ENCODE measurements at places on chromosomes 13 and 19.
A peak's percentile ranks its signal among the peaks of the same experiment; 100 is the strongest.

- no peak for DNase-seq
Measured at GRCh38 chr13:43061496-43062280, 38.3 kb downstream of the DNAJC15 start.

DNA sequence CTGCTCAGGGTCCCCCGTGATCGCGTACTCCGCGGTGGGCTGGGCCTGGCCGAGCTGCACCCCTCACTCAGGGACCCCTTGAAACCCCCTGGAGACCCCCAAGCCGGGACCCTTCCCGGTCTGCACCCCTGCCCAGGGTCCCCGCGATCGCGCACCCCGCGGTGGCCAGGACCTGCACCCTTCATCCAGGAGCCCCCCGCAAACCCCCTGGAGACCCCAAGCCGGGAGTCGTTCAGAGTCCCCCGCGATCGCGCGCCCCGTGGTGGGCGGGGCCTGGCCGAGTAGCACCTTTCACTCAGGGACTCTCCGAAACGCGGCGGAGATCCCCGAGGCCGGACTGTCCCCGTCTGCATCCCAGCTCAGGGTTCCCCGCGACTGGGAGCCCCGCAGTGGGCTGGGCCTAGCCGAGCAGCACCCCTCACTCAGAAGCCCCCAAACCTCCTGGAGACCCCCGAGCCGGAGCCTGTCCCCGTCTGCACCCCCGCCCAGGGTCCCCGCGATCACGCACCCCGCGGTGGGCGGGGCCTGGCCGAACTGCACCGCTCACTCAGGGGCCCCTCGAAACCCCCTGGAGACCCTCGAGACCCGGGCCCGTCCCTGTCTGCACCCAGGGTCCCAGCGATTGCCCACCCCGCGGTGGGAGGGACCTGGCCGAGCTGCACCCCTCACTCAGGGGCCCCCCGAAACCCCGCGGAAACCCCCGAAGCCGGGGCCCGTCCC lies 748 bp downstream of the LMNB2 start:
- no peak for DNase-seq

GRCh38 chr13:44206434-44206833 lies 167.2 kb upstream of the SERP2 start:
- DNase-seq: no peak

DNA sequence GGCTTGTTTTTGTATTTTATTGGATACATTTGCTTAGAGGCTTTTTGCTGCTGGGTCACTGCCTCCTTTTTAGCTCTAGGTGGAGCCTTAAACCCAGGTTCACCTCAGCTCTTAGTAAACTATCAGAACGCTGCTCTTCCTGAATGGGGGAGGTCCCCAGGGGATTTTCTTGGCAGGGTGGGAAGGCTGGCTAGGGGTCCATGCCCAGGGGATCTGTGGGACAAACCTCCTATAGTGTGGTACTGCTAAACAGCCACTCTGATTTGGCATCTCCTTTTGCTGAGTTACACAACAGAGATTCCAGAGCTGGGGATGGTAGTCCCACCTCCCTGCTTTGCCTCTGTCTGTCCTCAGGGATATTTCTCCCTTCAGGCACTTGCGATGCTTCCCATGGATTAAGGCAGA lies 204.9 kb downstream of the ZIC5 start:
- no peak for DNase-seq

GRCh38 chr13:73092829-73093228 lies 34.0 kb downstream of the KLF5 start:
- no peak for DNase-seq

- no peak for DNase-seq
Measured at GRCh38 chr19:44822177-44822576, 13.3 kb downstream of the BCAM start.

GRCh38 chr13:81406639-81407292 lies 1065.8 kb upstream of the SPRY2 start:
- no peak for DNase-seq

GRCh38 chr19:8054169-8054568 lies 1.6 kb downstream of the CCL25 start:
- no peak for DNase-seq

GRCh38 chr13:70703755-70704154 lies 595.5 kb upstream of the KLHL1 start:
- DNase-seq: no peak

DNA sequence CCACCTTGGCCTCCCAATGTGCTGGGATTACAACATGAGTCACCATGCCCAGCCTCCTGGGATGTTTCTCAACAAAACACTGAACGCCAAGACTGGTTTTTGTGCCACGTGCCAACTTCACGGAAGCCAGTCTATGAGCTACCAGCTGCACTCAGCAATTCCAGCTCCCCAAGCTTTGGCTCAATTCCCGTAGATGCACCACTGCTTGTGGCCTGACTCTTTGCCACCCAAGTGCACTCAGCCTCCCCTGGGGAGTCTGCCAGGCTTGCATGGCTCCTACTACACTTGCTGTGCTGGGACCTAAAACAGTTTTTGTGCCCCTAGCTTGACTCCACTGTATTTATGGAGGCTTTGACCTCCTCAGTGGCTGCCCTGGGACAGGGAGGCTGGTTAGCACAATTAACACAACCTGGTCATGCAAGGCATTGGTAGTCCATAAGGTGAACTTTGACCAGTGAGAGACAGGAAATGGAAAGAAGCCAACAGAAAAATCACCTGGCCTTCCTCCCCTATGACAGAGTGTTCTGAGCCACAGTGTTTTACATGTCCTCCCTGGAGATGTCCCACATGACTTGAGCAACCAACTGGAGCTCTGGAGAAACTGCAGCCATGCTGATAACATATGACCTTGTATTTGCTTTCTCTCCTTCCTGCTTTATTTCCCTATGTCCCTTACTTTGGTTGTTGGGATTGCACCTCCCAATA lies 1173.1 kb downstream of the UQCRFS1 start:
- DNase-seq: no peak

DNA sequence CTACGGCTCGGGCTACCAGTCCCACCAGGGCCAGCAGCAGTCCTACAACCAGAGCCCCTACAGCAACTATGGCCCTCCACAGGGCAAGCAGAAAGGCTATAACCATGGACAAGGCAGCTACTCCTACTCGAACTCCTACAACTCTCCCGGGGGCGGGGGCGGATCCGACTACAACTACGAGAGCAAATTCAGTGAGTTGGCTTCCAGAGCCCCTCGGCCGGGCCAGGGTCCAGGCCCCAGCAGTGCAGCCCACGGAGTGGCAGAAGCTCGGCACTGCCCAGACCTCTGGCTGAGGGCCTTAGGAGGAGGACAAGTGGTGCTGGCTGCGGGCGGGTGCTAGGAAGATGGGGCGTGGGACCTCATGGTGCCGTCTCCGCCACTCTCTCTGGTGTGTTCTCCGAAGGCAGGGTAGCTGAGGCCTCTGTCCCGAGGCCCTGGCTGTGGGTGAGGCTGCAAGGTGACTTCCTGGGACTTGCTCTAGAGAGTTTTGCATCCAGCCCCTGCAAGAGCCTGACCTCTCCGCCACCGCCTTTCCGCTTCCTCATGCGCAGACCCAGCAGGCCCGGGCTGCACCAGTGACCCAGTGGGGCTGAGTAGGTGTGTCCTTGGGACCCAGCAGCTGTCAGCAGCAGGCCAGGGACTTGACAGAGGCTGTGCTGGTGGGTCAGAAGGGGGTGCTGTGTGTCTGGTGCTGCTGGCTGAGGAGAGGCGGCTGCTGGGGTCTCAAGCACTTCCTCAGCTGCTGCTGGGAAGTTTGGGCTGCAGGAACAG lies 13.5 kb upstream of the QTRT1 start:
- DNase-seq: no peak

DNA sequence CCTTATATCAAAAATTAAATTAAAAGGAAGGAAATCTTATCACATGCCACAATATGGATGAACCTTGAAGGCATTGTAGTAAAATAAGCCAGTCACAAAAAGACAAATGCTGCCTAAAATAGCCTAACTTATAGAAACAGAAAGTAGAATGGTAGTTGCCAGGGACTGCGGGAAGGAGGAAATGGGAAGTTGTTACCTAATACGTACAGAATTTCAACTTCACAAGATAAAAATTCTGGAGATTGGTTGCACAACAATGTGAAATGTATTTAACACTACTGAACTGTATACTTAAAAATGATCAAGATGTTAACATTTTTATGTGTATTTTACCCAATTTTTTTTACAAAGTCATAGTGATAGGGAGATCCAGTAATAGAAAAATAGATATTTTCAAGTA lies 10.2 kb upstream of the N4BP2L2 start:
- no peak for DNase-seq

DNA sequence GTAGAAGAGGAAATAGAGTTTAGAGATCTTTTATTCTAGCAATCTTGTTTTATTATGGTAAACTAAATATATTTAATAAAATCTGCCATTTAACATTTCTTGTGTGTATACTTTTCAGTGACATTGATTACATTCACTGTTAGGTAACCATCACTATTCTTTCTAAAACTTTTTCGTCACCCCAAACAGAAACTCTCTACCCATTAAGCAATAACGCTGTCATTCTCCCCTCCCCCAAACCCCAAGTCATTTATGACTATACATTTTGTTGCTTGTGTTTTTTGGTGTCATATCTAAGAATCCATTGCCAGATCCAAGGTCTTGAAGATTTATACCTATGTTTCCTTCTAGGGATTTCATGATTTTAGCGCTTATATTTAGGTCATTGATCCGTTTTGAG lies 10.6 kb downstream of the URI1 start:
- no peak for DNase-seq

- no peak for DNase-seq
Measured at GRCh38 chr13:28601581-28601980, 57.3 kb upstream of the POMP start.

- no peak for DNase-seq
Measured at GRCh38 chr19:56295531-56296455, 18.8 kb downstream of the ZSCAN5A start.

- DNase-seq: no peak
Measured at GRCh38 chr19:14203177-14203576, 2.8 kb downstream of the ADGRL1 start.

GRCh38 chr19:52991484-52991883 lies 22.2 kb upstream of the ERVV-1 start:
- DNase-seq: no peak

- no peak for DNase-seq
Measured at GRCh38 chr19:46202872-46203860, 26.4 kb upstream of the IGFL1 start.

DNA sequence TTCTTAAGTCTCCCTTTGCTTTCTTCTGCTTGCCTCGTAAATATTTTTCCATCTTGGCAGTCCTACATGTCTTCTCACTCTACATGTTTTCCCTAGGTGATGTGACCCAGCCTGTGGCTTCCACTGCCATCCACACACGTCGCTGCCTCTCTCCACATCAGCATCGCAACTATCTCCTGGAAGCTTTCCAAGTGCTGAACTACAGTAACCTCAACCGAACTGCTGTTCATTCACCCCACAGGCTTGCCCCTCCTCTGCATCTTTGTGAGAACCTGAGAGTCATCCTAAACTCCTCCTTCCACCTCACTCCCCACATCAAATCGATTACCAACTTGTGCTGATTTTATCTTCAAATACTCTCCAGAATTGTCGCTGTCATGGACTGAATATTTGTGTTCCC lies 41.2 kb upstream of the USPL1 start:
- DNase-seq: no peak

DNA sequence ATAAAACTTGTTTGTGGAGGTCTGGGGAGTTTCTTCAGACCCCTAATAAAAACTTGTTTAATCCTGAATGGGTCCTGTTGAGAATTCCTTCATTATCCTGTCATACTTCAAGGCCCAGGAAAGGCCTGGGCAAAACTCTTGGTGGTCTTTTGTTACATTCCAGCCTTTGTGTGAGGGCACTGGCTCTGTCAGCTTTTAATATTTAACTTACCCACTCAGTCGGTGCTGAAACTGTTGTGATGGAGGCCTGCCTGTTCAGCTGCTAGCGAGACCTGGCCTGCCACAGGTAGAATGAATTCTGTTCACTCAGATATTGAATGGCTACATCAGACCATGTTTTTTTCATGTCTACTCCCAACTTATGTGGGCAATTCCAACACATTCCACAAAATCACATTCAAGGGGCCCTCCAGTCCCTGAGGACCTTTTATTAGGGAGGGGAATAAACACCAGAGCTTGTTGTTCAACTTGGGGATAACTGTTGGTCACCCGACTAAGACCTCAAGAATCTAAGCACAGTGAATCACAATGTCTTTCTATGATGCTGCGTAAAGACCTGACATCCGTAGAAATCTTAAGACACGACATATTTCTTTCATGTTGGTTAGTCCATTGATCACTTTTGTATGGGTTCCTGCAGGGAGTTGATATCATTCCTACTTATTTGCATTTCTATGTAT lies 12.5 kb downstream of the NLRP8 start:
- DNase-seq: no peak

- no peak for DNase-seq
Measured at GRCh38 chr13:40255551-40255950, 410.9 kb downstream of the FOXO1 start.

DNA sequence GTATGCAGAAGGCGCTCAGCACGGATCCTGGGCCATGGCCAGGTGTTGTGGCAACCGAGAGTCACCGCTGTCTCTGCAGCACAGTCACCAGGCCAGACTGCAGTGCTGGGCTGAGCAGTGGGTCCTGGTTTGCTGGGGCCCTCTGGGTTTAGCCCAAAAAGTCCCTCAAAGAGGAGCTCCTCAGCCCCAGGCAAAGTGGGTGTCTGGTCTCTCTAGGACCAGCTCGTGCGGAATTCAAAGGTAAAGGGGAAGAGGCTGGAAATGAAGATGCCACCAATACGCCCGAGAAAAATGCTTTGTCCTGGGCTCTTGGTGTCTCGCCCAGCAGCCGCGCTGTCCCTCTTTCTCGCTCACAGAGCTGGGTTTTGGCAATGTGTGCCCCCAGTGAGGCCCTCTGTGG lies 38.5 kb upstream of the ANKRD10 start:
- no peak for DNase-seq

- no peak for DNase-seq
Measured at GRCh38 chr13:51257187-51257586, 35.0 kb downstream of the FAM124A start.

DNA sequence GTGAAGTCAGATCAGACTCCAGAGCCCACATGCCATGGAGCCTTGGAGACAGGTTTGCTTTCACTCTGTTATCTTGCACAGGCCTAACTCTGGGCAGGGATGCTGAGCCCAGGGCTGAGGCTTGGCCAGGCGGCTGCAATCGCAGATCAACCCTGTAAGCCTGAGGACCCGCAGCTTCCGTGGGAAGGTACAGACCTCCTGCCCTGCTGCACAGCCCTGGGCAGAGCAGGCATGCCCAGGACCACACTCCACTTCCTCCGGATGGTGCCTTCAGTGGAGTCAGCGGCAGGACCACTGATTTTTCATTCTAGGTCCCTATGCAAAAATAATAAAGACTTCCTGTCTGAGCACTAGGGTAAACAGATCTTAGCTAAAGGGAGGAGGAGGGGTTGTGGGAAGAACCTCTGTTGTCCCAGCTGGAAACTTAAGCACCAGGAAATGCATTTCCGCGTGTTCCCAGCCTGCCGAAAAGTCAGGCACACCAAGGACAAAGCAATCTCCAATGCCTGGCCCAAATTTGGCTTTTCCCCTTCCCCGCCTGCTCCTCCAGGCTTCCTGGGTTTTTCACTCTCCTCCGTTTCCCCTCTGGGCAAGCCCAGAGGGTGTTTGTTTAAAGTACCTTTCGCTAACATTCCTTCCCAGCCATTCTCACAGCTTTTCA lies 87.3 kb downstream of the KCTD15 start:
- DNase-seq: peak; percentile 59

- DNase-seq: peak; percentile 47
Measured at GRCh38 chr13:32639502-32640105, 53.4 kb downstream of the PDS5B start.

All from left hindlimb (tissue), 1 donor.